ENCODE measurements at places on chromosomes 3 and 15.

DNA sequence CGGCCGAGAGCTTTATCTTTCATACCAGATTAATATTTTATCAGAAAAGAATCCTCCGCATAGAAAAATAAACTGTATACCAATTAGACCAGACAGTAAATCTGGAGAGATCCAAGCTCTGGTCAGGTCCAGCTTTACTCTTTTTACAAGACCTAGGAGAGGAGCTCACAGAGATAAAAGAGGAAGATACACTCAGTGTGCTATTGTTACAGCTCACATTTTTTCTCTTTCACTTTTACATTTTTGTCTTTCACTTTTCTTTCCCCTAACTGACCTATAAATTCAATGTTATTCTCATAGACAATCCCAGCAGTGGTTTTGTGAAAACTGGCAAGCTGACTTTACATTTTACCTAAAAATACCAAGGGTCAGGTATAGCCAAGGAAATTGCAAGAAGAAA lies 55.8 kb downstream of the GUCA1C start:
- DNase-seq = no peak

- no peak for DNase-seq
These were observed 35.3 kb downstream of the GNB5 start for GRCh38 chr15:52155878-52156277.

DNA sequence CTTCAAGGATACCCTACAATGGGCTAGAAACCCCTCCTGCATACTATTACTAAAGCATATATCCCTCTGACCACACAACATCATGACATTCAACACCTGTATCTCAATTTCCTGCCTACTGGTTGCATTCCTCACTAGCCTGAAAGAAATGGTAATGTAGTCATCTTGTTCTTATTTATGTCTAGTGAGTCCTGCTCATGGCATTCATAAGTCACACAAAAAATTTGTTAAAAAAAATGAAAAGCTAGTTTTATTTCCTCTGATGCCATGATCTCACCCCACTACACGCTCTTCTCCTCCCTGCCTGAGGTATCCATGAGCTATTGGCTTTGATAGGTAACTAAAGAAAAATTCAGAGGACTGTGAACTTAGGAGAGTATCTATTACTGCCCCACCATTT lies 284.5 kb downstream of the ZNF385D start:
- DNase-seq = no peak

GRCh38 chr15:57534281-57534680 lies 57.4 kb upstream of the MYZAP start:
- DNase-seq = no peak

- no peak for DNase-seq
These were observed 88.6 kb downstream of the RYK start for GRCh38 chr3:134161898-134162615.

DNA sequence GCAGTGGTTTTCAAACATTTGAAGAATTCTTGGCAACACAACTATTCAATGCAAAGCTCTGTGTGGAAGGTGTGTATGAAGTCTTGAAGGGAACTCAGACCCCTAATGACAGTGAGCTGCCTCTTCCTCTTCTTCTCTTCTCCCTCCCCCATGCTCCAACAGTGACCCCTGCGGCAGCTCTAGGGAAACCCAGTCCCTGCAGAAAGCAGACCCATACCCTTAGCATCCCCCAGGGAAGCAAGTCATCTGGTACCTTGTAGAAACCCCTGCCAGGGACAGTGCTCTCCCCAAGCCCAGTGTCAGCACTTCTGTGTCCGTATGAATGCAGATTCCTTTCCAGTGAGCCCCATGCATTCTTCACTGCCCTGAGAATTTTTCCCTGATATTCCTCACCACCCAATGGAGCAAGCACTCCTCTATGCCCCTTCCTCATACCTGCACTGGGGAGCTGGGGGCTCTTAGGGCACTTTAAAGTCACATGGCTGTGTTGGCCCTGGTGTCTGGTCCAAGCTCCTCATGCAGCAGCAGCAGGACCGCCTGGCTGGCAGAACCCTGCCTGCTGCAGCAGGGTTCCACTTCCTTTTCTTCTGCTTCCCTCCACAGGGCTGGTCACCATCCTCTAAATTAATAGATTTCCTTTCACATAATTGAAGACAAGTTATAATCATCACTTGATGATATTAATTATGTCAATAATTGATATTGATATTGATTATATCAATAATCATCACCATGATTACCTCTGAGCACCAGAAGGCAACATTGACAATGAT lies 442.5 kb downstream of the EPHB1 start:
- DNase-seq = no peak

DNA sequence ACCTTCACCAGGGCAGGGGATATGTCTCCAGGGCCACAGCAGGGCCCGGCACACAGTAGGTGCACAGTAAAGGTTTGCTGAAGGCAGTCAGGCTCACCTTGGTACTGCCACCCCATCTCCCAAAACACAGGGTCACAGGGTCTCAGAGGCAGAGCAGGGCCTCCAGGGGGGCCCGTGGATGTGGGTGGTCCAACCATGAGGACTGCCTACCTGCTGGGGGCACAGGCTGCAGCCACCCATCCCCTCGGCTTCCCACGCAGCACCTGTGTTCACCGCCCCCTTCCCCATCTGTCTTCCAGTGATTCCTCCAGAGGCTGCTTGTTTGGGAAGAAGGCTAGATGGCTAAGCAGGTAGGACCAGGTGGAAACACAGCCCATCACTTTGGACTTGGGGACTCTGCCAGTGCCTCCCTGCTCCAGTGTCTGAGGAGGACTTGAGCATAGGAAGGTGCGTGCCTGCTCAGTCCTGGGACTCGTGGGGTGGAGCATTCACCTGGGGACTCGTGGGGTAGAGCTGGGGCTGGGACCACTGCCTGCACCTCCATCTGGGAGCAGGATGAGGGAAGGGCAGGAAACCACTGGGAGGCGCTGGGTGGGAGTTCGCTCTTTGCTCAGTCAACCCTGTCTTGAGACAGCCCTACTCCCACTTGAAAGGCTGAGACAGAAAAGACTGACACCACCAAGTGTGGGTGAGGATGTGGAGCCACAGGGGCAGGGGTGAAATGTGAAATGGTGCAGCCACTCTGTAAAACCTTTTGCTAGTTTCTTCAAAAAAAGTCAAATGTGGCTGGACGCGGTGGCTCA lies 18.8 kb upstream of the PLXND1 start:
- DNase-seq = no peak

DNA sequence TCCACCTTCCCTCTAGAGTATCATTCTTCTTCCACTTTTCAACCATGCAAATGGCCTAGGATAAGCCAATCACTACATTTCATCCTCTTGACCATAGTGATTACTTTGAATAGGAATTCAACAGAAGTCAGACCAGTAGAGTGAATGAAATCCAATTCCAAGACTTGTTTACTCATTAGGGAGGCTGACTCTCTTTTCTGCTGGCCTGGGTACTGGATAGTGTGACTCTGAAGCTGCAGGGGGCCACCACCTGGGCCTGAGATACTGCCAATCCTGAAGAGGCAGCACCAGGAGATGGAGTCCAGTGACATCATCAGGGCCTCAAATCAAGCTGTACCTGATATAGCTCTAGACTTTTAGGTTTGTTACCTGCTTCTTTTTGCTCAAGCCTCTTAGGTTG lies 7.0 kb upstream of the FSTL1 start:
- DNase-seq = no peak

DNA sequence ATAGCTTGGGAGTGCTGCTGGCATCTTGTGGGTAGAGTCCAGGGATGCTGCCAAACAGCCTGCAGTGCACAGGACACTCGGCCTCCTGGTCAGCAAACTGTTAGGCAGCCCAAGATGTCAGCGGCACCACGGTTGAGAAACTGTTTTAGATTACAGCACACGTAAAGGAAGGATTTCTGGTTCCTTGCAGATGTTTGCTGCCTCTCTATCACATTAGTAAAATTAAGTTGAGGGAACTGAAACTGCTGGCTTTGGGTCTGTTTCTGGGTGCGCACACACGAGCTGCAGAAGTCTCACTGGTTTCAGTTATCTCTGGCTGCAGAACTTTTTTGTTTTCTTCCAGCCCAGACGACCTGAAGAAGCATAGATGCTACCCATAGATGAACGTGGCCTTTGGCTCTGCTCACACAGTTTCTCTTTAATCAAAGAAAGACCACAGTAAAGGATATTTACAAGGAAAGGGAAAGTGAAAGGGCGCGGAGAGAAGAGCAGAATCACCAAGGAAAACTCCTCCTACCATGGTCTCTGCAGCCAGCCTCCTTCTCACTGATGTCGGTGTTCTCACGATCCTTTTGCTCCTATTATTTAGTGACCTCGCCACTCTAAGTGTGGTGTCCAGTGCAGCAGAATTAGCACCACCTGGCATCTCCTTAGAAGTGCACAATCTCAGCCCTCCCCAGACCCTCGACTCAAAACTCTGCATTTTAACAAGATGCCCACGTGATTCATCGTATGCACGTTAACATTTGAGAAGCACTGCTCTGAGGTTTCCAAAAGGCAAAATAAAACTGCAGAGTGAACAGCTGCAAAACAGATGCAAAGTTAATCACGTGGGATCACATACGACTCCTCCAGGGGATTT lies 50.6 kb upstream of the AKAP13 start:
- peak; percentile 46 for DNase-seq

DNA sequence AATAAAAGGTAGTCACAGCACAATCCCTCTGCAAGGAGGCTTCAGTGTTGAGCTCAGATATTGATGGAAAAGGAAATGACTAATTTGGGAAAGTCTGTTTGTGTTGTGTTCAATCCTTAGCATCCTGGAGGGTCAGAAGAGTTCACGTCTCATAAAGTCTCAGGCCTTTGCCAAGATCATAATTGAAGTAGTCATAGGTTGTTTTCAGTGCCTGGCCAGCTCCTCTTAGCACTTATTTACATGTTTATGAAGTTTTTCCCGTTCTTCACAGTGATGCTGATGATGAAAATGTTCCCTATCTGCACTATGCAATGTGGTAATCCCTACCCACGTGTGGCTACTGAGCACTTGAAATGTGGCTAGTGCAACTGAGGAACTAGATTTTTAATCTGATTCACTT lies 61.6 kb upstream of the TGFBR2 start:
- DNase-seq = peak; percentile 64

- no peak for DNase-seq
These were observed 287.5 kb upstream of the ROBO1 start for GRCh38 chr3:80055306-80055705.

DNA sequence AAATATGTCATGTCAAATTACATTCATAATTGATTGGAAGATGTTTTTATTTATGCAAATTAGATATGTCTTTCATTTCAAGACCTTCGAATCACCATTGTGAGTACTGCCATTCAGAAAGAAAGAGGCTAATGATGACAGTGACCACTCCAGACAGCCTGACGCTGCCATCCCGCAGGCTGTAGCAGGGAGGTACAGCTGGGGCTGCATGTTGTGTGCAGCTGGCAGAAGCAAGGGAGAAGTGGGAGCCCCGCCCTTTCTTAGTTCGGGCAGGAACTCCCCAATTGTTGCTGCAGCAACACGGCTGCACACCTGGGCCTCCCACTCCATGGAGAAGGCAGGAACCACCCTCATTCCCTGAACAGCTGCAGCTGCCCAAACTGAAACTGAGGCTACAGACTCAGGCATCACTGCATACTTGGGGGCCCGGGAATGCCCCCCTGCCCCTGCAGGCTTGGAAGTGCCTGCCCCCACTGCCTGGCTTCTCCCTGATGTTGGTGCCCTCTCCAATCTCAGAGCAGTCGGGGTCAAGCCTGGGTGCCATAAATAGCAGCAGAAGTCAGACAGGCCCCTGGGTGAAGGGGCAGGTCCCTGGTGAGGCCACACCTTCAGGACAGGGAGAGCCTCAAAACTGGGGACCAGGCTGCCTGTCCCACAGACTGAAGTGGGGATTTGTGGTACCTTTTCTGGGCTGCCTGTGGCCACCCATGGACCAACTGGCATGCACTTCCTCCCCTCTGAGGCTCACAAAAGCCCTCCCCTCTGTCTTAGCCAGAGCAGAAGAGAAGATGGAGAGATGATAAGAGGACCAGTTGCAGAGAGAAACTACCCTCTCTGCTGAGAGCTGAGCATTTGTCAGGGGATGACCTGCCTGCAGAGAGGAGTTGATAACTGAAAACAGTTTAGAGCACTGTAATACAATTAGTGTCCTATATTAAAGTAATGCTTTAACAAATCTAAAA lies 964.6 kb downstream of the SI start:
- DNase-seq = no peak

- DNase-seq = no peak
These were observed 23.4 kb downstream of the TMEM202 start for GRCh38 chr15:72421484-72421883.
